ENCODE measurements at places on chromosomes 3 and 15.

DNA sequence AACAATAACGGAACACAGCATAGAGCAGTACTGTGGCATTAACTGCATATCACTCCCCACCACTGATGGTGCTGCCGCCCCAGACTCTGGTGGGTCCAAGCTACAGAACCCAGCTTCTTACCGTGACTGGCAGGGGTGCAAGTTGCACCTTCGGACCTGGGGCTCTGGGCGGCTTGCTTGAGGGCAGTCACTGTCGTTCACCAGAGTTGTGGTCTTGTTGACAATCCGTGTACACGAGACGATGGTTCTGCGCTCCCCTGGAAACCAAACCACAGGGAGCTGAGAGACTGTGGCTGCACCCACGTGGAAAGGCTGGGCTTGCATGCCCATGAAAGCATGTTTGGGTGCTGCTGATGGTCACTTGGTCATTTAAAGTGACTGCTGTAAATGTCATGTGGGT, 293.0 kb downstream of the ADAMTS17 start:
- DNase-seq = no peak

- peak; percentile 85 for DNase-seq
Observed at GRCh38 chr15:70857562-70858285, 3.8 kb upstream of the LARP6 start.

DNA sequence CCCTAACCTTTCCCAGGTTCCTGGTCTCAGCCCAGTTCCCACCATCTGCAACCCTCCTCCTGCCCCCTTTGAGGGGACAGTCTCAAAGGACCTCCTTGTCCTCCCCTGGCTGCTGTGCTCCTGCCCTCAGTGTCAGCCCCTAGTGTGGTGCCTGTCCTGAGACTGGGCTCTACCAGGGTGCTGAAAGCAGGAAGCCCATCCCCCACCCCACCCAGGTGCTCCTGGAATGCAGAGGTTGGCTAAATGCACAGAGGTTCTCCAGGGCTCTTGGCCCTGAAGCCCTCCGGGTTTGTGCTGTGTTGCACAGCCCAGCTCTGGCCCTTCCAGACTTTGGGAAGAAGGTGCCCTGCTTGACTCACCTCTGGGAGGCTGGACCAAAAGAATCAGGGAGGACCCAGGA, 21.8 kb downstream of the C3orf18 start:
- DNase-seq = no peak

GRCh38 chr3:32018757-32019564, 37.4 kb downstream of the ZNF860 start:
- DNase-seq = peak; percentile 55

All from fibroblast of skin of scalp (primary cell).